ENCODE measurements at places on chromosomes 1 and 21. TPM values are rescaled to one million over a fixed set of nuclear protein-coding genes. Genes with fewer than 3 reads are reported as not detected.

DNA sequence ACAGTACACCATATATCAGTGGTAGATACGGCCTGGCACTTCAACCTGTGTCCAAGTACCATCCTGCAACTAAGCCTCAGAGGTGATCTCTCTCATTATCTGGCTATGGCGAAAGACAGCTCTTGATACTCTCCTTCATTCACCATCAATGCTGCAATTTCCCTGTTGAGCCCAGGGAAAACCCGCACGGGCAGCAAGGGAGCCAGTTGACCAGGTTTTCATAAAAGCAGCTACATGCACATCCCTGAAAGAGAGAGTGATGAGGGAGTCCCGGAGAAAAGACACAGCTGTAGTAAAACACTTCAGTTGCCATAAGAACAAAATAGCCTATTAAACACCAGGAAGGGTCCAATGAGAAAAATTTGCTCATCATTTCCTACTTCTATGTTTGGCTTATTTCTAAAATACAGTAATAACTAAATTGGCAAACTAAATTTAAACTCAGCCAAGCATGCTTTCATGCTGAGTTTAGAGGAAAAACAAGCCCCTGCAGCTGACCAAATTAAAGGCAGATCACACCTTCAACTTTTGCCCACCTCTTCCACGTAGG, 68.3 kb downstream of the CAPZB start:
- H3K36me3 ChIP-seq = peaks cover 45% of the 10 kb centered on the region
- H3K4me1 ChIP-seq = peaks cover 31% of the 10 kb centered on the region
- no peaks in the 10 kb centered on the region for H3K27me3 ChIP-seq
- H3K4me3 ChIP-seq = no peak overlapping the region
- peak; percentile 84 for DNase-seq

- no peaks in the 10 kb centered on the region for H3K36me3 ChIP-seq
- peaks cover 51% of the 10 kb centered on the region for H3K4me1 ChIP-seq
- no peak for DNase-seq
- peaks cover 9% of the 10 kb centered on the region for H3K27me3 ChIP-seq
- H3K4me3 ChIP-seq = no peak overlapping the region
- H3K27ac ChIP-seq = no peak overlapping the region
Observed at GRCh38 chr21:42121794-42122193, 50.7 kb downstream of the UMODL1 start.

The FOXO6 gene
- total RNA-seq = 0.63 TPM

The UMODL1 gene
- total RNA-seq = not detected

The HES4 gene
- total RNA-seq = 37.5 TPM

The PKLR gene
- total RNA-seq = not detected

DNA sequence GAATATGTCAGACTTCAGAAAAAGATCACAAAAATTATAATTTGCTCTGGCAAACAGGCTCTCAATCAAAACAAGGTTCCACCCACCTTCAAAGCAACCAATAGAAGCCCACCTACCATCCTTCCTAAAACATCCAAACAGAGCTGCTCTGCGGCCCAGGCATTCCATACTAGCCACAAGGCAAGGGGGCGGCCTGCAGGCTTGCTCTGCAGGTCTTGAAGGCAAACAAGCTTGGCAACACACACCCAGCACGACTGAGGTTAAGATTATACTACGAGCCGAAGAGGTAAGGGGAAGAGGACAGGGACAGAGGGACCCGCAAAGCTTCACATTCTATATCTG, 207.3 kb downstream of the SLC45A1 start:
- no peak for DNase-seq
- H3K4me1 ChIP-seq = peaks cover 14% of the 10 kb centered on the region
- peak overlapping the region; percentile 42 for H3K4me3 ChIP-seq
- no peaks in the 10 kb centered on the region for H3K27me3 ChIP-seq
- no peaks in the 10 kb centered on the region for H3K36me3 ChIP-seq

The KCNE1 gene
- total RNA-seq = 3.8 TPM

DNA sequence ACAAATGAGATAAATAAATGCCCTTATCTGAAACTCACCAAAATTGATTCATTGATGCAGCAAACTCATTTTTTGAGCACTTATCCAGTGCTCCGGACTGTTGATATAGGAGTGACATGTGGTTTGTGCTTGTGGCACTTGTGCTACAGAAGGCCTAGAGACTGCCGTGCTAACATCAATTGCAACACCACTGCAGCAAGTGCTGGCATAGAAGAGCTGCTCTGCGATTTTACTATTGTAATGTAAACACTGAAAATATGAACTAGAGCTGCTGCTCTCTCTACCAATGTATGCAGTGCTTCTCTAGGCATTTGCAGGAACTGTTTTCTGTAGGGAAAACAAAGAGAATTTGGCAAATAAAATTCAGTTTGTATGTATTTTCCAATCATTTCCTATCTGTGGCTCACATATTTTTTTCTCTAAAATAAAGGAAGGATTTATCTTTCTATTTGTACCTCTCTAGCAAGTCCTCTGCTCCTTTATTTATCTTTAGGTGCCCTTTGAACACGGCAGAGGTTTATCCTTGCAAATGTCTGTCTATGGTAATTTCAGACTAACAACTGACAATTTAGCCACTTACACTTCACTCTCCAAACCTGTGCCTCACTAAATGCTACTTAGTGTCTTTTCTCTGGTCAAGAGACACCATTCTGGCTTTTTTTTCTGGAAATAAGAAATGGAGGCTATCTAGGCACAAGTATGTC, 409.5 kb upstream of the ADGRL2 start:
- H3K36me3 ChIP-seq = no peaks in the 10 kb centered on the region
- no peak for DNase-seq
- no peak overlapping the region for H3K27ac ChIP-seq
- no peaks in the 10 kb centered on the region for H3K27me3 ChIP-seq
- H3K4me3 ChIP-seq = no peak overlapping the region

The THAP3 gene
- 14.5 TPM for total RNA-seq

Measured in left lung (tissue), 14 donors.